Large intestine (tissue), 12 donors: ENCODE measurements at places on chromosomes 12 and 14. TPM values are rescaled to one million over a fixed set of nuclear protein-coding genes. Genes with fewer than 3 reads are reported as not detected.

The RILPL1 gene
- 9.7 TPM for polyA plus RNA-seq

The MUCL1 gene
- not detected for polyA plus RNA-seq

The SLC2A3 gene
- polyA plus RNA-seq: 26.7 TPM

The WNT5B gene
- polyA plus RNA-seq: 8.5 TPM

The EIF2S1 gene
- polyA plus RNA-seq: 85.7 TPM

The TSHR gene
- 0.16 TPM for polyA plus RNA-seq
